KBM-7 (cell line): ENCODE measurements at places on chromosomes 3 and 15.
A peak's percentile ranks its signal among the peaks of the same experiment; 100 is the strongest.

- no peak for DNase-seq
Observed at GRCh38 chr3:52330194-52330805, 14.2 kb downstream of the DNAH1 start.

DNA sequence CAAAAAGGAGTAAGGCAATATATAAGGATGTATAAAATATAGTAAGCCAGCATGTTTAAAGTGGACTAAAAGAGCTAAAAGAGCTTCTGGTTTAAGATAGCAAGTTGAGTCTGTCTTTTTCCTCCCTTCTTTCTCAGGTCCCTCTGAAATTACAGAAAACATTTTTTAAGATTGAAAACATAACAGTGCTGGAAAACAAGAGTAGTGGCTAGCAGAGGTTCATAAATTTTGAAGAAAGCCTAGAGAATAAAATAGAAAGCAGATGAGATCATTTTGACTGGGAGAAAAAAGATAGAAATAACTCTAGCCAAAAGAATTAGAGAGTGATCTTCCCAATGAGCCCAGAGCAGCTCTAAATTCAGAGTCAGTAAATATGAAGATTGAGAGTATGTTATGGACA is 41.9 kb downstream of the ATP8B4 start:
- DNase-seq, result no peak

DNA sequence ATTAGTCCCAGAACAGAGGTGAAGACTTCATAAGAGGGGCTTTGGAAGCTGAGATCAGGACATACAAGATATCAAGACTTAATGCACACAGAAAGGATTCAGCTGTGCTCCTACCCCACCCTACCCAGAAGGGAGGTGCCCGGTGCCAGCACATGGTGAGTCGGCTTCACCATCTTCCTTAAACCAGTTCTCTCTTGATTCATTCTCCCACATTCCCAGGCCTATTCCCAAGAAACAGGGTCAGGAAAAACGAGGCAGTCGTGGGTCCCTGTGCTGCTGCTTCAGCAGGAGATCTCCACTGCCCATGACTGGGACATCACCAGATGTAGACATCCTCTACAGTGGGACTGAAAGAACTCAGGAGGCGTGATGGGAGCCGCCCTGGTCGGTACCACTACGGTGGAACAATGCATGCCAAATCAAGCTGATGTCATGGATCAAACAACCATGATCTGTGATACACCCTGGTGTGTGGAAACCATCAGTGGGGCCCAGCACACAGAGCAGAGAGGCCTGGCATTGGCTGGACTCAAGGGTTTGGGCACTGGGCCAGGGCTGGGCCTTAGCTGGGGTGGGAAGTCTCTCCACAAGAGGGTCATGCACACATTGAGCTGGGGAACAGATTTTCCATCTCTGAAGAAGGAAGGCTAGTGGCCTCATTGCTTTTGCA is 41.9 kb downstream of the CCDC12 start:
- no peak for DNase-seq

DNA sequence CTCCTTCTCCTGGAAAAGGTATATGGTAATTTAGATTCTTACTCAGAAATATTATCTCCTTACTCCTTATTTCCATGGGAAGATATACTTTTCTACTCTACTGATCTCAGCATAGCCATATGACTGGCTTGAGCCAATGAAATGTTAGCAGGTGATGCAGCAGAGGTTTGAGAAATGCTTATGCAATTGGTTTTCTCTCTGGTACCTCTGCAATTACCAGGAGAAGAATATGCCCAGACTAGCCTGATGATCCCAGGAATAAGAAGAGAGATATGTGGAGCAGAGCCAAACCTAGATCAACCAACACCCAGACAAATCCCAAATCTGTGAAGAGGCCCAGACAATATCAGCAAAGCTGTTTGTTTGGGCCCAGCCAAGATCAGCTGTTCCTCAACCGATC is 33.2 kb upstream of the CAPN7 start:
- no peak for DNase-seq

DNA sequence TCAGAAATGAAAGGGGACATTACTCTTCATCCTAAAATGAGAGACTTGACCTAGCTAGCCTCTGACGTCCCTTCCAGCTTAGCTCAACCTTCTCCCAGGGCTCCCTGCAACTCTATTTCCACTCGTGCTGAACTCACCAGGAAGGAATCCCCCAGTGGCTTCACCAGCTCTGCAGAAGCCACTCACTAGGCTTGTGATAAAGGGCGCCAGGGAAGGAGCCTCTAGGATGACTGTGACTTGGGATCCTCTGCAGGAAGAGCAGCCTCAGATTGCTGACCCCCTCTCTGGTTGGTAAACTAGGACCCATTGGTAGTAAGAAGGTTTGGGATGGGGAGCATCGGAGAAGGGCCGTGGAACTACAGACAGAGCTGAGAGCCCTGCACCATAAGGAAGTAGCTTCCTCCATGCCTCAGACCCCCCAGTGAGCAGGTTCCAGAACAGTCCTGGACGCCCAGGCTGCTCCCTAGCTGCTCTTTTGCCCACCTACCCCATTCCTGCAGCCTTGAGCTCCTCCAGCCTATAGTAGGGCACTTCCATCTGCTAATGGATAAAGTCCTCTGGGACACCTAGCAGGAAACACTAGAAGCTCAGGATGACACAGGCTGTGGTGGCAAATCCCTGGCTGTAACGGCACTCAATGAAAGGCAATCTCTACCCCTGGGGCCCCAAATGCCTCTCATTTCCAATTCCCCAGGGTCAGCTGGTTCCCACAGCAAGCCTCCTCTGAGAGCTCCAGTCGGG is 26.0 kb downstream of the PLA2G4F start:
- no peak for DNase-seq

GRCh38 chr3:166446291-166446690 is 609.1 kb upstream of the BCHE start:
- DNase-seq, result no peak

- DNase-seq, result no peak
Observed at GRCh38 chr3:52819936-52820335, 10.5 kb downstream of the ITIH4 start.

DNA sequence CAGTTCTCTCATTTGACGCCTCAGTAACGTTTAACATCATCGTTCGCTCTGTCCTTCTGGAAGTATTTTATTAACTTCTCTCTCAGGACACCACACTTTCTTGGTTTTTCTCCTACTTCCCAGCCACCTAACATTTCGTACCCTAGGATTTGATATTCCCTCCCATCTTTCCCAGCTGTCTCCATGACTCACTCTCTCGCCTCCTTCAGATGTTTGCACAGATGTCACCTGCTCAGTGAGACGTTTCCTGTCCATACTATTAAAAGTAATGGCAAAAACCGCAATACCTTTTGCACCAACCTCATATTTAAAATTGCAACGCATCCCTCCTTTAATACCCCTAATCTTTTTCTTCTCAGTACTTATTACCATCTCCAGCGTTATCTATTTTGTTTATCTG is 62.1 kb upstream of the SPRED1 start:
- DNase-seq, result no peak

- no peak for DNase-seq
Observed at GRCh38 chr3:159919873-159920272, 68.8 kb upstream of the IL12A start.

- DNase-seq, result no peak
Observed at GRCh38 chr3:52303811-52304210, 12.3 kb upstream of the DNAH1 start.

GRCh38 chr15:26866298-26867199 is at the start of gene GABRA5:
GABRA5 (plus strand) TSS chr15:26867062; CDS start chr15:26869249, 2,187 bp downstream.
- DNase-seq, result no peak

- no peak for DNase-seq
Observed at GRCh38 chr3:41307065-41307464, 107.8 kb downstream of the CTNNB1 start.

DNA sequence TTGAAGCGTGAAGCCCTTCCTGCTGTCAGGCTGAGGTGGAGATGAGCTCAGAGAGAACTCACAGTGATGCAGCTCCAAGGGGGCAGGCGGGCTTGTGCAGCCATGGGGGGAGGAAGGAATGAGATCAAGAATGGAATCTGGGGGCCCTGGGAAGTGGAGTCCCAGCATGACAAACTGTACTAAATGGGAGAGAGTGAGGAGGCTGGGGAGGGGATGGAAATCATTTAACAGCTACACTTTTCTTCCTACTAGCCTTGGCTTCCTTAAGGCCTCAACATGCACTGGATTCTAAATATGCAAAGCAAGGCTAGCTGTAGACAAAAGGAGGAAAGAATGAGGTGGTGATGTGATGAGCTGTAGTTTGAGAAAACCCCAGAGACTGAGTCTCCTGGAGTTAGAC is 133.9 kb downstream of the EEFSEC start:
- no peak for DNase-seq

DNA sequence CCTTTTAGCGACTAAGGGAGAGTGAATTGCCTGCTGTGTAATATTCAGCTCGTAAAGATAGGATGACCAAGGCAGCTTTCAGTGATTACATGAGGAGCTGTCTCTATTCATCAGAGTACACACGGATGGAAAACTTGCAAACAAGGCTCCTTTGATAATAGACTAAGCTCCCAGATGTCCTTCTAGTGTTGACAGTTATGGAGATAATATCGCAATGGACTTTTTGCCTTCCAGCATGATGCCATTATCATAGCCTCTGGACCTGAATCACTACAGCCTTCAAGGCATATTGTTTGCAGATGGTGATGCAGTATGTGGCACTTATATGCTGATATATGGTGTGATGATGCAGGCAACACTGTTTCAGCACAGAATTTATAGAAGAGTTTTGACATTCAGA is 93.9 kb downstream of the ECT2 start:
- no peak for DNase-seq

- DNase-seq, result no peak
Observed at GRCh38 chr3:20488151-20488550, 302.1 kb upstream of the SGO1 start.

DNA sequence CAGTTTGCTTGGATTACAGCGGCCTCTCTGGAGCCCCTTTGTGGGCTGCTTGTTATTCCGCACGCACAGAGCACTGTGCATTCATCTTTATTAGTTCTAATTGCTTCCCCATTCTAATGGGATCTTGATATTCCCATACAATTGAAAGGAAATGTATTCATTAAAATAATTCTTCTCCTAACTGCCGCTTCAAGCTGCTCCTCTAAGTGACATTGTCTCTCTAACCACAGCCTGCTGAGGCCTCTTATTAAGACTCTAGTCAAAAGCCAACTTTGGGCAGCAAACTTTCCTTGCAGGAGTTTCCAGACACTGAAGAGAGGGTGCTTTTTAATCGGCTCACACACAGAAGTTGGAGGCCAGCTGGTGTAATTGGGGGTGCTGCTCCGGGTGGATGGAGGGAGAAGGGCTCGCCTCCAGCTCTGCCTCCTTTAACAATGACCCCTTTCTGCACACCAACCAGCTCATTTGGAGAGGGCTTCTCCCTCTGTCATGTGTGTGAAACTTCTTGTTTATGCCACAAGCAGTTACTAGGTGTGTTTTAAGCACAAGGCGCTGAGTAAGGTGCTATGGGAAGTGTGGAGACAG is 5.6 kb upstream of the MAGEF1 start:
- DNase-seq, result no peak

- no peak for DNase-seq
Observed at GRCh38 chr15:72176159-72176558, 21.4 kb downstream of the GRAMD2A start.

- peak; percentile 90 for DNase-seq
Observed at GRCh38 chr3:31462050-31462569, 70.6 kb upstream of the STT3B start.

DNA sequence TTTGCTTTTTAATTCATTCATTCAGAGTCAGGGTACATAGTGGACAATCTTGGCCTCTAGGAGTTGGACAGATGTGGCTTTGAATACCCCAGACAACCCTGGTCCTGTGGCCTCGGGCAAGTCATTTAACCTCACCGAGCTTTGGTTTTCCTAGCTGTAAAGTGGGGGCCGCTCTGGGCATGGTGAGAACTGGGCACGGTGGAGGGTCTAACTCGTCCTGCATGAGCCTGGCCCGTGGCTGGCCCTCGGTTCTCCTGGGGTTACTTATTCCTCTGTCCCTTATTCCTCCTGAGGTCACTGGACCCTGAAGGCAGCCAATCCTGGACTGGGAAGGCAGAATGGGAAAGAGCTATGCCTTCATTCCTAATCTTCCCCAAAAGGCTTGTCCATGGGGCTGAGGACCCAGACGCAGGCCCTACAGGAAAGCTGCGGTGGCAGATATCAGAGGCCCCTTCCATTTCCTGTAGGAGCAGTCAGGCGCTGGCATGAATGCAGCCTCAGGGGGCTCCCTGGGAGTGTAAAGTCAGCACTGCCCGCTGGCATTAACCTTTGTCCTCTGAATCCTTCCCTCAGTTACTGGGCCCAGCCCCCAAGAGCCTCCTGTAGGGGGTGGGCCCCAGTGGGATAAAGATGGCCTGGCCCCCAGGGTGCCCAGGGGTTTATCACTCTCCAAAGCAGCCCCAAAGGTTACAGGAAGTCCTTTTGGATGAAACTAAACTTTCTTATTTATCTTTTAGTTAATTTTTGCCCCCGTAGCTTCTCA is 17.9 kb upstream of the SEC13 start:
- DNase-seq, result no peak

GRCh38 chr15:52503788-52504496 is 24.7 kb downstream of the MYO5A start:
- DNase-seq, result no peak

- no peak for DNase-seq
Observed at GRCh38 chr3:74571118-74571517, 43.3 kb downstream of the CNTN3 start.

- DNase-seq, result no peak
Observed at GRCh38 chr15:78156653-78157052, 7.5 kb downstream of the IDH3A start.

DNA sequence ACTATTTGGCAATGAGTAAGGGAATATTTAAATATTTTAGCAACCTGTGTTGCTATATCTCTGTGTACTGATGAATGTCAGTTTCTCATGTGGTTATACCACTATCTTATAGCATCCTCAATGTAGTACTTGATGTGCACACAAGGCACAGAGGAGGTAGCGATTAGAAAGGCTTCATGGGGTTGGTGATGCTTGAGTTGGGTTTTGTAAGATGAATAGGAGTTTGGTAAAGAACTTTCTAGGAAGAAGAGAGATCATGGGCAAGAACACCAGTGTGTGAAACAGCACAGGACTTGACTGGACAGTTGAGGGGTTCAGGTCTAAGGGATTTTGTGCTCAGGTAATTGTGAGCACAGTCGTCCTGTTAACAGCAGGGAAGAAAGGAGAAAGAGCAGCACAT is 38.1 kb downstream of the LPP start:
- no peak for DNase-seq

- DNase-seq, result no peak
Observed at GRCh38 chr3:176796371-176796770, 400.9 kb downstream of the TBL1XR1 start.

DNA sequence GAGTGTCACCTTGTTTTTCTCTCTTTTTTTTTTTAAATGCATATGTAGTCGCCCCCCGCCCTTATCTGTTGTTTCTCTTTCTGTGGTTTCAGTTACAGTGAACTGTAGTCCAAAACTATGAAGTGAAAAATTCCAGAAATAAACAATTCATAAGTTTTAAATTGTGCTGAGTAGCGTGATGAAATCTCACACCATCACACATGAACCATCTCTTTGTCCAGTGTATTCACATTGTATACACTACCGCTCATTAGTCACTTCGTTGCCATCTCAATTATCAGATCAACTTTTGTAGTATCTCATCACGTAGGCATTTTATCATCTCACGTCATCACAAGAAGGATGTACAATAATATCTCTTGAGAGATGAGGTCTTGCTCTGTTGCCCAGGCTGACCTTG is 62.5 kb upstream of the MLF1 start:
- no peak for DNase-seq
